ENCODE measurements at places on chromosomes 12 and 14.
A peak's percentile ranks its signal among the peaks of the same experiment; 100 is the strongest.

DNA sequence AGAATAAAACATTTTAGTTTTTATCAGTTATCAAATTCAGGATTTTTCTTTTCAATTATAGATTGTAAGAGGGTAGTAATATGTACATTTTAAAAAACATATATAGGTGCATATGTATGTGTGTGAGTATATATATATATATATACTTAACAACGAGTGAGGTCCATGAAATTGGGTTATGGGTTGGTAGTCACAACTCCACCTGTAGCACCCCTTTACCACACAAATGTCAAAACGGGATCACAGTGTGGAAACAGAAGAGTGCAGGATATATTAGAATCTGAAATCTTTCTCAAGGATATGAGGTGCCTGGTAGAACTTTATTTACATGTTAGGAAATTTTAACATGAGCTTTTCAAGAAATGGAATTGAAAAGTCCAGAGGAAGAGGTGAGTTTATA is 31.3 kb downstream of the MIA2 start:
- peak; percentile 17 for DNase-seq

GRCh38 chr14:22105624-22106006 is 432.0 kb upstream of the OR4E1 start:
- no peak for DNase-seq

DNA sequence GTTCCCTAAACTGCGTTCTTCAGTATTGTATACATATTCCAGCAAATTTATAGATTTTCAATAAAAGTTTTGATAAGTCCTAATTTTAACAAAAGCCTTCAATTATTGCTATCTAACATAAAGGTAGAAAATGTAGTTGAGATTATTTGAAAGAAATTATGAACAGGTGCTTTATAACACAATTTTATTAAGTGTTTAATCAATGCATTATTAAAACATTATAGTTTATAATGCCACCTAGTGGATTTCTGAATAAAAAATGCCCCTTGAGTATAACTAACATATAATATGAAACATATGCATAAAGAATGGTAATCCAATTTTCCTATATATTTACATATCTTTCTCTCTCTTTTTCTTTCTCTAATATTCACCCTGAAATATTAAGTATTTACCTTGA is 515.3 kb downstream of the SLC6A15 start:
- peak; percentile 5 for DNase-seq

DNA sequence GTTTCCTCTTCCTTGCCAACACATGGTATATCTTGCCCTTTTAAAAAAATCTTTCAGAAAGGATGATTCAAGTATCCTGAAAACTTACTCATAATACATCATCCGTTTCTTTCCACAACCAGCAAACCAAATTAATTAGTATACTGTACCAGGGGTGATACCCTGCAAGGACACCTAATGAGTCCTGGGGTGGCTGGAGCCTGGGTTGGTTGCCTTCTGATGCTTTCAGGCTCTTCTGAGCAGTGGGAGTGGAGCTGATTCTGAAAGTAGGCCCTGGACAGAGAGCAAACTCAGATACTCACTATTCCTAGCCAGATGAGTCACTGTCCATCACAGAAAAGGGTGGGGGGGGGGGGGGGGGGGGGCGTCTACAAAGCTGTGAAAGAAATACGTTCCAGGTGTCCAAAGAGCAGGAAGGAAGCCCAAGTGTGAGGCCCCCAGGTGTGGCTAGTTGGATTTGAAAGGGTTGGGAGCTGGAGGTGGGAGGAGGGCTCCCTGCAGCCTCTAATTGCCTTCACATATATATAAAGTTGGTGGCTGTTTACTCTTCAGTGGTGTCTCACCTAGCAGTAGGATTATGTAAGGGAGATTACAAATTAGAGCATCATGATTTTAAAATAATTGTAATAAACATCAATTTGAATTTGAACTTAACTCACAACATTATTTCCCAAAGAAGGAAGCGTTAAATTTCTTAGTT is 36.5 kb downstream of the FBXO33 start:
- no peak for DNase-seq

DNA sequence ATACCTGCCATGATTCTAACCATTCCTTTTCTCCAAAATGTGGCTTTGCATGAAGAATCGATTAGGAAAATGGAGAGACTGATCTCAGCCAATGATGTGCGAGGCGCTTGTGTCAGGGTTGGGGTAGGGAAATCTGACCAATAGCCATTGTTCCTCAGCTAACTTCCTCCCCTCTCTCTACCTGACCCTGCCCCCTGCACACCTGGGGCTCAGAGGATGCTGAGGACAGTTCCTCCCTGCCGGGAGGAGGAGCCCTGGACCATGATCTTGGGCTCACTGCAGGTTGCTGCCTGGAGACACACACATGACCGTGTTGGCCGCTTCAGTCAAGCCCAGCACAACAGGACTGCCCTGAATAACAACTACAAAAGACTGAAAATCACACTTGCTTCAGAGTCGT is 119.8 kb upstream of the SFSWAP start:
- DNase-seq = no peak

DNA sequence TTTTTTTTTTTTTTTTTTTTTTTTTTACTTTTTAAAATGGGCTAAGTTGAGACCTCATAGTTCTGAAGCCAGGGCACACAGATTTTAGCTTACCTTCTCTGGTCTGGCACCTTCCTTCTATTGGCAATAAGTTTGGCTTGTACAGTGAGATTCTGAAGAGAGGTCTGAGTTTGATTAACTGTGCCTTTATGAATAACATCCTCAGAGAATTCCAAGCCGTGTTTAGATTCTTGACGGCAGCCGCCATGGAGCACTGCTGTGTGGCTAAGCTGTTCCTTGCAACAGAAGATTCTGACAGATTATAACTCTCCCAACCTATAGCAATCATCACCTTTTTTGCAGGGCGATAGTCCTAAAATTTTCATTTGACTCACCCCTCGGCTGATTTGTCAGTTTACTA is 354.9 kb upstream of the FAR2 start:
- DNase-seq = no peak

- DNase-seq = peak; percentile 39
Observed at GRCh38 chr12:7693793-7694192, 1.8 kb downstream of the GDF3 start.

GRCh38 chr14:63671987-63672386 is 30.3 kb upstream of the WDR89 start:
- no peak for DNase-seq

GRCh38 chr12:26848156-26848825 is 15.3 kb upstream of the ITPR2 start:
- no peak for DNase-seq

DNA sequence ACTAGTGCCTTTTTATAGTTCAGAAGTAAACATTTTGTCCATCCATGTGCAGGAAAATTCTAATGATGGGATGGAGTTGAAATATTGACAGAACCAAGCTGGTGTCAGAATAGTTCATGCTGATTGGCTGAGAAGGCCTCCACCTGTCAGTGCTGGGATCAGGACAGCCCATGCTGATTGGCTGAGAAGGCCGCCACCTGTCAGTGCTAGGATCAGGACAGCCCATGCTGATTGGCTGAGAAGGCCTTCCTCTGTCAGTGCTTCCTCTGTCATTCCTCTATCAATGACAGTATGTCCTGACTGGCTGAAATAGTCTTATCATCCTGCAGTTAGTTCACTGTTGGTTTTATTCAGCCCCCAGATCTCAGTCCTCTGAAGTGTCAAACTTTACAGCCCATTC is 95.7 kb downstream of the PPP2R5C start:
- DNase-seq = no peak

GRCh38 chr12:2251526-2252209 is 198.9 kb downstream of the CACNA1C start:
- DNase-seq = no peak

GRCh38 chr14:103882503-103883262 is 35.3 kb upstream of the PPP1R13B start:
- DNase-seq = no peak

DNA sequence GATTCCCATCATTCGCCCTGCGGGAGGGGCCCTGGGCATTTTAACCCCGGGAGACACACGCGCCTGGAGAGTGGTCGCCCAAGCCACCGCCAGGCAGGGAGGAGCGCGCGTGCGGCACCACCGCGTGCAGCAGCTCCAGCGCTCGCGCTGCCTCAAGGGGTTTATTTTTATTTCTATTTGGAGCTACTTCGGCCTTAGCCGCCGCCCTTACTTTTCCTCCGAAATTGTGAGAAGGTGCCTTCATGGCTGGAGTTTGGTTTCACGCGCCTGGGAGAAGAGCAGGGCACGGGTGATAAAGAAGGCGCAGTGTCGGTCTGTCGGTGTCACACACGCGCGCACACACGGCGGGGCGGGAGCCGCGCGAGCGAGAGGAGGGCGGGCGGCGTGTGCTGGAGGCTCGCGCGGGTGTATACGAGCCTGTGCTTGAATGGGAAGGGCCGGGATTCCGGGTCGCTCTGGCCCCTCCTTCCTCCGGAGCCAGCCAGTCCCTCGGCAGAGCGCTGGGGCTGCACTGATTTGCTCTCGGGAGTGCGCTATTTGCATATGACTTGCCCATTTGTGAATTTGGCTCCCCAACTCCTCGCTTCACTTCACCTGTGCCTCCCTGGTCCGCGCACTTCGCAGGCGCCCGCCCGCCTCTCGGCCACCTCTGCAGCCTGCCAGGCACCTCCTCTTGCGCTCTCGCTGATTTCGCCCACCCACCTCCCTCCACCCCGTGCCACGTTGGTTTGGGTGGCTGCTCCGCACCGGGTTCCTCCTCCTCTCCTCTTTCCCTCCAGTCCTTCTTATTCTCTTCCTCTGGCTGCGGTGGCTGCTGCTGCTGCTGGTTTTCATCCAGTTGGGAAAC is 932.3 kb downstream of the DIO2 start:
- peak; percentile 5 for DNase-seq

GRCh38 chr12:65946821-65947220 is 122.5 kb downstream of the HMGA2 start:
- DNase-seq = no peak

DNA sequence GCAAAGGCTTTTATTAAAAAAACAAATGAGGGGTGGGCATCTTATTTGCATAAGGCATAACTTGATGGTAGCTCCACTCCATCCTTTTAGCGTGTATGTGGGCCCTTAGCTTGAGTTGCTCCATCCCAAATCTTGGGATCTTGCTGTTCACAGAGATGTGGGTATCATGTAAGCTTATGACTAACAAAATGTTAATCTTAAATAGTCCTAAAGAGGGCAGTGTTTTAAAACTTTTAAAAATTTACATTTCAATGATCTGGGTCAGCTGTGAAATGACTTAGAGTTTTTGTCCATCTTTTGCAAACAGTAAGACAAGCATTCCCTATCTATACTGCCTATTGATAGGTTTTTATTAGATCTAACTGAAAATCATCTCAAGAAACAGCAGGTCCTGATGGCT is 86.0 kb downstream of the SLCO1A2 start:
- peak; percentile 1 for DNase-seq

GRCh38 chr12:84919271-84919670 is 6.7 kb upstream of the SLC6A15 start:
- no peak for DNase-seq

GRCh38 chr14:55481769-55482168 is 41.4 kb upstream of the TBPL2 start:
- no peak for DNase-seq

DNA sequence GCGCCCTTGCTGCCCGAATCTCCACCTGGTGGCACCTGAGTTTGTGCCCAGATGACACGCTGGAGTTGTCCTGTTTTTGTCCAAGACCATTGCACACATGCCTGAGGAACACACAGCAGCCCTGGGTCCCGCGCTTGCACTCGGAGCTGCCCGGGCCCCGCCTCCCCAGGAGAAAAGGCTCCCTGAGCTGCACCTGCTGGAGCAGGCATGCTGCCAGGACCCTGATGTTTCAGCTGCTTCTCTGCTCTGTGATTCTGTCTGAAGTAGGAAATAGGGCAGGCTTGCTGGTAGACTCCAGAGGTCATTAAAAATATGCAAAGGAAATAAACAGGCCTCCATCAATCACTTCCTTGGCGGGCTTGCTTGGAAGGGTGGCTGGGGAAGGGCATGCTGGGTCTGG is 271.6 kb downstream of the CACNA1C start:
- DNase-seq = no peak

All from suppressor macrophage treated with lipopolysaccharide for 4 hours (primary cell).